Astrocyte (in vitro differentiated cells and primary cell): ENCODE measurements at places on chromosomes 7 and 10.
A peak's percentile ranks its signal among the peaks of the same experiment; 100 is the strongest.

DNA sequence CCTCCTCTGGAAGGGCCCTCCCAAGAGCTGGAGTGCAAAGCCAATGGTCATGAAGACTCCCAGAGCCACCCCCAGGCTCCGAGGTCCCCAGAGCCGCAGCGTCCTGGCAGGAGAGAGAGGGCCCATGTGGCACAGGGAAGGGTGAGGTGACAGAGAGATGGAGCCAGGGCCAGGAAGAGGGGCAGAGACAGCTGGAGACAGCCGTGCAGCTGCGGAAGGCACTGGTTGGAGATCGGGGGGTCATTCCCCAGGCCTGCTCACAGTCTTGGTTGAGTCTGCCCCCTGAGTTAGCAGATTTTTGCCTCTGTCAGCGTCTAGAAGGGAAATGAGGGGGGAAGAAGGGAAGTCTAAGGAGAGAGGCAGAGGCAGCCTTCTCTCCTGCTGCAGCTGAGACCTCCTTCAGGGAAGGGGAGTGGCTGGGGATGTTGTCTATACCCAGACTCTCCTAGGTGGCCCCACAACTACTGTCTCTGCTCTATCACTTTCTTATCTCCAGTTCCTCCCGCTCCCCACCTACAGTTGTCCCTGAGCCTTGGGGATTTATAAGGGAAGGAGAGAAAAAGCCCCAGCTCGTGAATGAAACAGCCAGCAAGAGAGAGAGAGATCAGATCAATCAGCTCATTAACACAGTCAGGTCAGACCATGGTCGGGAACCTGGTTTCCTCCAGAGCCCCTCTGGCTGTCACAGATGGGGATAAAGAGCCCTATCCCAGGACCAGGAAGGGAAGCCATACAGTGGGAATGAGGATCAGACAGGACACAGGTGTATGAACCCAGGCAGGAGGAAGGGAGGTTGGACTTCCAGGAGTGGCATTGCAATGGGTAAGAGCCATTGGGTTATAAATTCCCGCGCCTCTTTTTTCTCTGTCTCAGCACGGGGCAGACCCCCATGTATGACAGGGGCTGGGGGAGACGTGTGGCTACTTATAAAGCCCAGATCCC, 1.2 kb downstream of the GAL3ST4 start:
- no peak for DNase-seq

DNA sequence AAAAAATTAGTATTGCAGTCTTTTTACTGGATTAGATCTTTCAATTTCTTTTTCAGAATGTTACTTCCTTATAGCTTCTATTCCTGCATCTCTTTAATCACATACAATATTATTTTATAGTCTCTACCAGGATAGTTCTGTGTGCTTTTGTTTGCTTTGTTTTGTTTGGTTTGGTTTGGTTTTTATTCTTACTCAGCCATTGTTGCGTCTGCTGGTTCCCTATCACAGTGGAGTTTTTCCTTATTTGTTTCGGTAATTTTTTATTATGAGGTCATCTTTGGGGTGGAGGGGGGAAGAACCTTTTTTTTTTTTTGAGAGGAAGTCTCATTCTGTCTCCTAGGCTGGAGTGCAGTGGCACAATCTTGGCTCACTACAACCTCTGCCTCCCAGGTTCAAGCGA, 9.0 kb upstream of the BAIAP2L1 start:
- no peak for DNase-seq

DNA sequence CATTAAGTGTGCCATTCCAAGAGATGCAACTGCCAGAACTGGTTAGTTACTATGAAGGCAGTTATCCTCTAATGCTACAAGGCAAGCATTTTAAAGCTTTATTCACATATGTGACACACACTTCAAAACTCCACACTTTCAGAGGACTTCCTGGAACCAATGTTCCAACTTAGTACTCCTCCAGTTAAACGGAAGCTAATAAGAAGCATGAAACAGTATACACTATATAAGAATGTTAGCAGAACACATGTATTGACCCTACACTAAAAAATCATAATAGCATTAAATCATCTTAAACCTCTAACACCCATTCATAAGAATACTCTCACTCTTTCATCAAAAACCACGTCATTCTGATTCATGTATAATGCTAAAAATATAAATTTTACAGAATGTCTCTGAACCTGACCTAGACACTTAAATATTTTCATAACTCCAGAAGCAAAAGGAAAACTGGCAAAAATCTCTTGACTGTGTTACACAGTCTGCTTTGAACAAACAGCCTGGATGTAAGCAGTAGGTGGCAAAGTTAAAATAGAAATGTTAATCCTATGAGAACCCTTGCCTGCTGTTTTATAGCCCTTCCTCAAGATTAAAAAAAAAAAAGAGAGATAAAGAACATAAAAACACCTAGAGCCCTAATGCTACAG, 135.0 kb downstream of the SEMA3C start:
- DNase-seq, result peak; percentile 60

DNA sequence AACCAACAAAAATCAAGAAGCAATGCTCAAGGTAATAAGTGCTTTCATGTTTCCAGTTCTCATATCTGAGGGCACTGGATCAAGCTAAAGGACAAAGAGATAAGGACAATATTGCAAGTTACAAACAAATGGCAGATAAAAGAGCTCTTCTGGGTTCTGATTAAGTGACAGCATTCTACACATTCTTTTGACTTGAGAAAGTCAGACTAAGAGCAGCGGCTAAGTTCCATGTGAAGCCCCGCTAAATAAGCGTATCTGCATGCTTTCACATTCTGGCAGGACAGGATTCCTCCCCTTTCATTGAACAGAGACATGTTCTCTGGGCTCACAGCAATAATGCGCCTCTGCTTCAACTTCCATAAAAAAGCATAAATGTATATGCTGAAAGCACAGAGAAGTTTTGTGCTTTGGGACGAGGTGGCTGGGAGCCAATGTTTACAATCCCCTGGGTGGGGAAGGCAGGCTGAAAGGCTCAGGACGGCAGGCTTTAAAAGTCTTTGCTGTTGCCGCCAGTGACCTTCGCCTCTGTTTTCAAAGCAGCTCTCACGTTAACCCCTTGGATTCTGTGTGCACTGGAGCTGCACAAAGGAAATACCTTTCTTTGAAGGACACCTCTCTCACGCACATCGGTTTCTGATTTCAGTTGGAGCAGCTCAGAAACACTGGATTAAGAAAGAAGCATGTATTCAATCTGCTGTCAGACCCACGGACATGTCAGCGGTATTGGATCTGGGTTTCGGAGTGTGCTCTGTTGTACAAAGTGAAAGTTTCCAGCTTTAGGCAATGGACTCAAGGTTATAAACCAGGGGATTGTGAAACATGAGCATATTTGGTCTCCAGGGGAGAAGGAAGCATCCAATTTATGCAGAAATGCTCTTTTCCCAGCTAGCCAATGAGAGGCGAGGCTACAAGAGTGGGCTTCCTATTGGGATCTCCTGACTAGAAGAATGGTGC, 105.4 kb upstream of the FAM133B start:
- DNase-seq, result peak; percentile 86

GRCh38 chr7:45980181-45980905, 59.3 kb upstream of the IGFBP3 start:
- DNase-seq, result peak; percentile 67

DNA sequence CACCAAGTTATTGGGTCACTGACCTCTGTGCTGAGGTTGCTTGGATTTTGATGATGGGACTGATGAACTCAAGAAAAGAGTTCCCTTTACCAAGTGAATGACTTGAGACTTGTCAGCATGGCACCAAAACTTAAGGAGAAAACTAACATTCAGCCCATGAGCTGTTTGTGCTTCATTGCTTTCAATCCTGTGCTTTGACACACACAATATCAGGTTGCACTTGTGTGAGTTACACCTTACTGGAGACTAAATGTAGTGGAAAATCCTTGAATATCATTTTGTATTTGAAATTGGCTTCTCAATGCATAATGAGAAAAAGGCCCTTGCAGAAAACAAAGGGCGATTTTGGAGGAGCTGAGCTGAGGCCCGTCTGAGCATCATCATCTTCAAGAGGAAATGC, 2.7 kb downstream of the BAG3 start:
- DNase-seq, result no peak

GRCh38 chr7:3134745-3135144, 91.1 kb upstream of the CARD11 start:
- peak; percentile 15 for DNase-seq

GRCh38 chr10:86293396-86293791, 73.2 kb downstream of the GRID1 start:
- DNase-seq, result no peak

DNA sequence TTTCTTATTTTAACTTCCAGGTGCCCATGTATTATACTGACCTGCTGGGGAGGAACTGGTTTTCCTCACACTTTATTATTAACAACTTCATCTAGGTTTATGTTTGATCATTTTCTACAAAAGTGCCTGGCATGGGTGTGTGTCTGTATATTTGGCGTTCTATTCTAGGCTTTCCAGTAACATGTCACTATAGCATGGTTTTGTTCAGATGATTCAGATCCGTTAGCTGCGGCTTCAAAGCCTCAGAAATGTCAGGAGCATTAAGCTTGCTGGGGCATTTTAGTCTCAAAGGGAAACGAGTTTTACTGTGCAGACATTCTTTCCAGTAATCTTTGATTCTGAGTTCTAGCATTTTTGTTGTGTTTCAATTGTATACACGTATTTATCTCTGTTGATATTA, 2.3 kb downstream of the INPP5A start:
- peak; percentile 76 for DNase-seq

DNA sequence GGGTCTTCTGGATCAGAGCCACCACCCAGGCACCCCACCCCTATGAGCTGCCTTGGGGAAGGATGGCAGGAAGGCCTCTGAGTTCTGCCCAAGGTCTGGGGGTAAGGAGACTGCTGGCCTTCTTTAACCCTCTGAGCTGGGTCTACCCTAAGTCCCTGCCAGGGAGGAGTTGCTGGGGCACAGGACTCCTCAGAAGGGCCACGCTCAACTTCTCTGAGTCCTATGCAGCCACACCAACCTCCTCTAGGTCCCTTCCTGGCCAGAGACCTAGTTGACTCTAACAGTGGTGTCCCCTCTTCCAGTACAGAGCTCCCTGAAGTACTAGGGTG, 2.6 kb upstream of the NEURL1 start:
- no peak for DNase-seq

- no peak for DNase-seq
These were observed 102.4 kb downstream of the SVIL start for GRCh38 chr10:29532256-29532878.

GRCh38 chr7:12064586-12065127, 146.4 kb upstream of the TMEM106B start:
- no peak for DNase-seq

GRCh38 chr10:112962343-112962742, 12.3 kb downstream of the TCF7L2 start:
- no peak for DNase-seq

GRCh38 chr10:109924967-109925620, 1.8 kb upstream of the XPNPEP1 start:
- no peak for DNase-seq

- DNase-seq, result peak; percentile 20
These were observed 35.9 kb downstream of the APBB1IP start for GRCh38 chr10:26474026-26474425.

- no peak for DNase-seq
These were observed 103.2 kb downstream of the SORBS1 start for GRCh38 chr10:95458014-95458413.

DNA sequence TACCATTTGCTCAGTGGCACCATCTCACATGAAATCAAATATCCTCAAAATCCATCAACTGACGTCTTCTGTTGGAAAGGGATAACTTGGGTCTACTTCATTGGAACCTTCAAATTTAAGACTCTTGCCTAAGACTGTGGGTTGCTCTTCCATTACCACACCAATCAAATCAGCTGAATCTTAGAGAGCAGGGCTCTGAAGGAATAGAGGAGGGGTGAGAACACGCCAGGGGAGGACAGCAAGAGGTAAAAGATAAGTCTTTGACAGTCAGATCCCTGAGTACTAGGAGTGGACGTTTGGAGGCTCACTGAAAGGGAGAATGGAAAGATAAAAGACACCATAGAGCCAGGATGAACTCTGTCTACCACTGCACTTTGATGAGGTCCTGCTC, 107.5 kb downstream of the CCDC71L start:
- no peak for DNase-seq

- peak; percentile 53 for DNase-seq
These were observed 57.8 kb downstream of the COA1 start for GRCh38 chr7:43671521-43671920.

GRCh38 chr7:1920266-1920681, 250.2 kb downstream of the ELFN1 start:
- no peak for DNase-seq

- no peak for DNase-seq
These were observed 110.2 kb downstream of the ST8SIA6 start for GRCh38 chr10:17344206-17344605.

DNA sequence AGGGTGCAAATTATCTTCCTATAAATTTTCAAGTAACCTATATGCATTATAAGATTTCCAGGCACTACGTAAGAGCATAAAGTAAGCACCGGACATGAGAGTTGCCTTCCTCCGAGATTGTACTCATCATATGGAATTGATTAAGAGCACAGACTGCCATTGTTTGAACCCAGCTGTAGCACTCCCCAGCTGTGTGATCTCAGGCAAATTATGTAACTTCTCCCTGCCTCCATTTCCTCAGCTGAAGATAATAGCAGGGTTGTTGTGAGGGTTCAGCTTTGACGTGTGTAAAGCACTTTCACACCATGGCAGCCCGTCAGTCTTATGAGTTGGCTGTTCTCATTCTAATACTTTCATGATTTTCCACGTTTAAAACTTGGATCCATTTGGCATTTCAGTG, 122.6 kb downstream of the ITIH5 start:
- DNase-seq, result no peak
